ENCODE measurements at places on chromosomes 3 and 15. TPM values are rescaled to one million over a fixed set of nuclear protein-coding genes. Genes with fewer than 3 reads are reported as not detected.

The KLHL40 gene
- not detected for total RNA-seq

The RBPMS2 gene
- 8.9 TPM for total RNA-seq

The PPP1R14D gene
- total RNA-seq, result not detected

The CNTN3 gene
- total RNA-seq, result not detected

The FBXO40 gene
- total RNA-seq, result not detected

The ADAMTS7 gene
- total RNA-seq, result 6.2 TPM

The CPNE9 gene
- total RNA-seq, result not detected

The DUOXA1 gene
- 0.08 TPM for total RNA-seq

The CCR9 gene
- total RNA-seq, result not detected

The TMEM108 gene
- not detected for total RNA-seq

The PIF1 gene
- 21.5 TPM for total RNA-seq

The CALML4 gene
- total RNA-seq, result 7.9 TPM

The SPG11 gene
- 9.5 TPM for total RNA-seq

The TM6SF1 gene
- not detected for total RNA-seq

The FBXW12 gene
- total RNA-seq, result not detected

The GUCA1C gene
- total RNA-seq, result not detected

The DAG1 gene
- total RNA-seq, result 56.9 TPM

The OR5H6 gene
- not detected for total RNA-seq

The SCG5 gene
- total RNA-seq, result 2.3 TPM

The ERC2 gene
- total RNA-seq, result not detected

The CEP70 gene
- 8.6 TPM for total RNA-seq

The IL5RA gene
- not detected for total RNA-seq

The TMCO5A gene
- not detected for total RNA-seq

The IL17RE gene
- total RNA-seq, result 1.1 TPM

The TYRO3 gene
- total RNA-seq, result 14.9 TPM

The FOXL2NB gene
- total RNA-seq, result 0.95 TPM

The NAA50 gene
- 102 TPM for total RNA-seq

The RTP1 gene
- not detected for total RNA-seq

The FOXB1 gene
- total RNA-seq, result not detected

The HESX1 gene
- total RNA-seq, result not detected

The ZNF660 gene
- total RNA-seq, result not detected

The CTDSPL2 gene
- total RNA-seq, result 21.1 TPM

The MKRN2OS gene
- not detected for total RNA-seq

The SGO1 gene
- total RNA-seq, result 14.2 TPM

The ANO10 gene
- total RNA-seq, result 18.8 TPM

The TMEM266 gene
- total RNA-seq, result 0.17 TPM

The ZIC4 gene
- not detected for total RNA-seq

The CPLX3 gene
- 0.07 TPM for total RNA-seq

The ASB14 gene
- not detected for total RNA-seq

The NANOGP8 gene
- not detected for total RNA-seq
